Activated CD4-positive, alpha-beta T cell treated with anti-CD3 and anti-CD28 coated beads, Interleukin-2, amount 50 U/mL, for 16 hours (primary cell): ENCODE measurements at places on chromosomes 1 and 21.

GRCh38 chr21:25862596-25862995 is 127.8 kb downstream of the GABPA start:
- peak; percentile 51 for DNase-seq

DNA sequence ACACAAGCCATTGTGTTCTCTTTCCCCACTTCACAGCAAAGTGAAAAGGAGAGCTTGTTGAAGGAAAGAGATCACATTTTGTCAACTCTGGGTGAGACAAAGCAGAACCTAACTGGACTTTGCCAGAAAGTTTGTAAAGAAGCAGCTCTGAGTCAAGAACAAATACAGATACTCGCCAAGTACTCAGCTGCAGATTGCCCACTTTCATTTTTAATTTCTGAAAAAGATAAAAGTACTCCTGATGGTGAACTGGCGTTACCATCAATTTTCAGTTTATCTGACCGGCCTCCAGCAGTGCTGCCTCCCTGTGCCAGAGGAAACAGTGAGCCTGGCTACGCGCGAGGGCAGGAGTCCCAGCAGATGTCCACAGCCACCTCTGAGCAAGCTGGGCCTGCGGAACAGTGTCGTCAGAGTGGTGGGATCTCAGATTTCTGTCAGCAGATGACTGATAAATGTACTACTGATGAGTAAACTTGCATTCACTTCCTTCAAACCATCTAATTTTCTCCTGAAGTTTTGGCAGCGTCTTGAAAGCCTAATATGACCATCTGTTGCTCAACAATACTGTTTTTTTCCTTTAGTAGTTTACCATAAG is 43.7 kb downstream of the BACH1 start:
- DNase-seq = peak; percentile 86

- peak; percentile 50 for DNase-seq
Measured at GRCh38 chr1:102970496-102971078, 137.7 kb downstream of the COL11A1 start.

DNA sequence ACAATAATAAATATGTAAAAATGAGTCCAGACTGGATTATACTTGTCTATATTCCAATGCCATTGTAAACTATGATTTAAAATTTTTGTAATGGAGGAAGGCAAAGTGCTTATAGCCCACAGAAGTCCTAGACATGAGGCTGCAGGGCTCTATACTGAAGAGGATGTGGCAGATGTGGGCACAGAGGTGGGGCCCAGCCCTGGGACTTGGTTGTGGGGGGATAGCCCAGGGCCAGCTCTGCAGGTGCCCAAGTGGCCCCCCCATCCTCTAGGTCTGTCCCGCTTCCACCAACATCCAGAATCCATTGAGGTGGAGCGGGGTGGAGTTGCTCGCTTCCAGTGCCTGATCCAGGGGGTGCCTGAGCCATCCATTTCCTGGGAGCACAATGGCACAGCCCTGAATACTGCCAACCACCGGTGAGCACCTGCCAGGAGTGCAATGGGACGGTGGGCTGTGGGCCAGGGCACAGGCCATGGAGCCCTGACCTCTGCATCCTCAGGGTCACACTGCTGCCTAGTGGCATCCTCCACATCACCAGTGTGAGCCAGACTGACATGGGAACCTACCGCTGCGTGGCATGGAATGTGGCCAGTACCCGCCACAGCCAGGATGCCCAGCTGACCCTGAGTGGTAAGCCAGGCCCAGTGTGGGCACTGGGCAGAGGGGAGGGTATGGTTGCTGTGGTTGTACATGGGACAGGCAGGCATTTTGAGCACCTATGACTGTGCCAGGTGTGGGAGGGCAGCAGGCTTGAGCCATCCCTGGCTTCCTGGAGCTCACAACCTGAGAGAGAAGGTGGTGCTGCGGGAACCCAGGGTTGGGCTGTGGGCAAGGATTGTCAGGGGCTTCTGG is 21.0 kb downstream of the SLC27A3 start:
- DNase-seq = no peak

GRCh38 chr1:51518033-51518585 is 957 bp downstream of the EPS15 start:
- peak; percentile 65 for DNase-seq

- DNase-seq = no peak
Measured at GRCh38 chr1:3467096-3468036, 12.9 kb downstream of the ARHGEF16 start.

DNA sequence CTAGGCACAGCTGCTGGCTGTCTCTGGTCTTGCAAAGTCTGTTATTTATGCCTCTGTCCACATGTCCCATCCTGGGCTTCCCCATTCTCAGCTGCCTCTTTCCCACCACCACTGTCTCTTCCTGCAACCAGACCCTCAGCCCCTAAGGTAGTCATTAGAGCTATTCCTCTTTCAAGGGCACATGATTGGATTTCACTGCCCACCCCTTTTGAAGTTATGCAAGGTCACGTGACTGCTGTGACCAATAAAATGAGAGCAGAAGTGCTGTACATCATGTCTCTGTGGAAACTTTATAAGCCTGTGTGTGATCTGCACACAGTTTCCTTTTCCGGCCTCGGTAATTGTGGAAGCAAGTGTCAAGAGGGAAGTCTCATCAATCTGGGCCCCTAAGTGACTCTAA is 136.6 kb upstream of the HMGB4 start:
- no peak for DNase-seq

DNA sequence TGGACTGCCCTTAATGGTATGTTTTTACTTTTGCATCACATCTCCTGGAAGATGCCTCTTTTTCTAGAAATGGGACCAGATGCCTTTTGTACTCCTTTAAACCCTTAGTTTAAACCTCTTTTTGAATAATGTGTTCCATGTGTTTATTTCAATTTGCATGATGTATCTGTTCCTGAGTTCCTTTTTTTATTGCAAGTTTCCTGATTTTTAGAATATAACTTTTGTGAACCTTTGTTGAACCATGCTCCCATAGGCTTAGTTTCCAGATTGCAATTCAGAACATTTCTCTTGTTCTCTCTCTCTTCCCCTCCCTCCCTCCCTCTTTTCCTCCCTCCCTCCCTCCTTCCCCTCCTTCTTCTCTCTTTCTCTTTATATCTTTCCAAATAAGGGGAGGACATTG is 81.9 kb downstream of the RGL1 start:
- DNase-seq = no peak

- no peak for DNase-seq
Measured at GRCh38 chr1:91597215-91597614, 96.6 kb downstream of the CDC7 start.

- DNase-seq = peak; percentile 16
Measured at GRCh38 chr21:41610042-41610839, 102.3 kb upstream of the TMPRSS2 start.

GRCh38 chr1:100277866-100278265 is 11.8 kb downstream of the RTCA start:
- DNase-seq = no peak

GRCh38 chr1:44453798-44454349 is 48.8 kb downstream of the RNF220 start:
- DNase-seq = no peak

DNA sequence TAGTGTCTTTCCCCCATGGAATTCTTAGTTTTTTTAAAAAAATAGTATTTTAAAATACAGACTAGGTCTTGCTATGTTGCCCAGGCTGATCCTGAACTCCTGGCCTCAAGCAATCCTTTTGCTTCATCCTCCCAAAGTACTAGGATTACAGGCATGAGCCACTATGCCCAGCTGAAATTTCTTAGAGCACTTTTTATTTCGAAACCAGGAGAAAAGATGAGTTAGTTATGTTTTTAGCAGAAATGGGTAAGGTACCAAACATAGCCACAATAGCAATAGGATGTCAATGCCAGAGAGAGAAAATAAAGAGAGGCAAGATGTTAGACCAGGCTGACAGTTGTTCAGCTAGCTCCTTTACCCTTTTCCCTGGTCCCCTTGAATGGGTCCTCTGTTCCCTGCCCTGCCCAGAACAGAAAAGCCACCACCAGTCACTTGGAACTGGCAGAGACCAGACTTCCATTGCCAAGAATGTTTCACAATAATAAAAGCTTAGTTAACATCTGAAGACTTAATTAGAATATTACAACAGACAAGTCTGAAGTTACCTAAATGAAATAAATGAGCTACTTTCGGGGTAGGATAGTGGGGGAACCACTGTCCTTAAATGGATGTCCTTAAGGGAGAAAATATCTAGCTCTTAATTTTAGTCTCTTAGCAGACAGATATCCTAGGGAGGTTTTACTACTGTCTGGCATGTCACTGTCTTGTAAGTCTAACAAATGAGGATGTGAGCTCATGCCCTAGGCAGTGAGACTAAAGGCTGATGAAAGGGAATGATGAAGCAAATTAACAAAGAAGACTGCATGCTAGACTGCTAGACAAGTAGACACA is 54.3 kb downstream of the ABL2 start:
- DNase-seq = no peak

DNA sequence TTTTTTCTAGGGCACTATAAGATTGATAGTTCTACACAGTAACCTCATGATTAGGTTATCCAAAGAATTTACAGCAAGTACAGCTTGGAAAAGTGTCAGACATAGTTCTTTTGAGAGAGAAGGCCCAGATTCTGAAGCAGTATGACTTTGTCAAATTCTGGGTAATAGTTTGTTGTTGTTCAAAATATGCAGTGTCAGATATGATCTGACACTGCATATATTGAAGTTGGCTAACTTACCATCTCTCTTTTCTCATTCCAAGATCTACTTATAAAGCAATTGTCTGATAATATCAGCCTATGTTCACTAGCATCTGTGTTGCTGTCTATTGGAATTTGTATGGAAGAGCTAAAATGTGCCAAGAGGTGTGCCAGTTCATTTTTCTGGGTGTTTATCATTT is 160.1 kb downstream of the CTH start:
- no peak for DNase-seq

DNA sequence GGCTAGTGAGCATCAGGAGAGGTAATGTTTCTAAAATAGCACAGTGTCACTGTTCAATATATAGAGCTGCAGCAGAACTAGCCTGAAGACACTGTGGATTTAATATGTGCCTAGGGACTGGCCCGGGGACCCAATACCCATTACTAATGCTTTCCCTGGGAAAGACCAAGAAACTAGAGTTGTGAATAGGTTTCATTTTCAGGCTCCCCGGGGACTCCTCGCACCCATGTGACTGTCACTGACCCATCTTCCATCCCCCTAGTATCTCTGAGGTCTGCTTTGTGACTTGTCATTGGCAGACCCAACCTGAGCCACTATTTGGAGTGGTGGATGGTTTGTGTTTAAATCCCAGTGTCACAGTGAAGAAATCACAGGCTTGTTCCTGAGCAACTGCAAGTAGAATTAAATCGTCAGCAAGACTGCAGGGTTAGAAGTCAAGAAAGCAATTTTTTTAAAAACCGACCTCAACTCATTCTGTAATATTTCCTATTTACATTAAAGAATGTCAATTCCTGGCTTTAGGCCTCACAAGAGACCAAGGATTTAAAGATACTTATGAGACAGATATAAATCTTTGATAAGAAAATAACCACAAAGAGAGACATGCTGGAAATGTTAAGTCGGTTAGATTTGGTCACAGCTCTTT is 130.0 kb upstream of the TNR start:
- DNase-seq = no peak

DNA sequence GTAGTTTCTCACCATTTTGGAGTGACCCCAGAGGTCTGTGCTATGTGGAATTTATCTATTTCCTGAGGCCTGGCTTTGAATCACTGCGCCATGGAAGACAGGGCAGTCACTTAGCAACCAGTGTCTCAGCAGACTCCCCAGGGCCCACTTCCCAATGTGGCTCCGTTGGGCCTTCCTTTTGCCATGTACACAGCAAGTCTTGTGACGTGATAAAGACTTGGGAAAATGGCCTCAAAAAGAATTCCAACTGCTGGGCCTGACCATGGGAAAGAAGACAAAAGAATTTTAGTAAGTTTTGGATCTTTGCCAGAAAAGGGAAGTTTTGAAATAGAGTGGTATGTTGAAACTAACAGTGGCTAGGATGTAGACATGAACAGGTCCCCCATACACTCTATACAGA is 36.2 kb downstream of the TLR5 start:
- no peak for DNase-seq

GRCh38 chr21:40618191-40618973 is 228.6 kb downstream of the DSCAM start:
- no peak for DNase-seq

- no peak for DNase-seq
Measured at GRCh38 chr1:20087668-20088067, 17.7 kb downstream of the PLA2G5 start.

- no peak for DNase-seq
Measured at GRCh38 chr1:8718850-8719361, 98.5 kb downstream of the RERE start.

DNA sequence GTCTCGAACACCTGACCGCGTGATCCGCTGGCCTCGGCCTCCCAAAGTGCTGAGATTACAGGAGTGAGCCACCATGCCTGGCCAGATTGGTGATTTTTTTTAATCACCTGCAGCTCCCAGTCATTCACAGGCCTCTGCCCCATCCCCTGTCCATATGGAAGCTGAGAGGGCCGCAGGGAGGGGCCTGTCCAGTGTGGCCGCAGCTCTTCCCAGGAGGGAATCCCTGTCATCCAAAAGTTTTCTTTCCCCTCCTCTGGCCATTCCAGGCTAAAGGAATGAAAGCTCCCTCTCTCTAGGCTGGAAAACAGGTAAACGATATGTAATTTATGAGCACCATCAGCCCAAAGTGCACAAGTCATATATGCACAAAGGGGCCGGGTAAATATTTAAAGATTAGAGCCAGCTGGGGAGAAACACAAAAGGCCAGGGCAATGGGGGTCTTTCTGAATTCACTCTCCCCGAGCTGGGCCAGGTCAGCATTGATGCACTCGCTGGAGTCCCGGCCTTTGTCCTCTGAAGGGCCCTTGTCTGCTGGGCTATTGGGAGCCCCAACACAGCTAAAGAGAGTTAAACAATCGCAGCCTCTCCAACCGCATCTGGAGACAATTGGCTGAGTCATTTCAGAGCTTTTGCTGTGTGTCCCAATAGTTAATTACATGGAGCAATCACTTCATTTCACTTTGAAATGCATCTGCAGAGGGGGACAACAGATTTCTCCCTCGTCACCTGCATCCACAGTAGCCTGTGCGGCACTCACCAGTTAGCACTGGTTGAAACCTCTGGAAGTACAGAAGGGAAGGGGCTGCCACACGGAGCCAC is 3.8 kb upstream of the HES3 start:
- no peak for DNase-seq

DNA sequence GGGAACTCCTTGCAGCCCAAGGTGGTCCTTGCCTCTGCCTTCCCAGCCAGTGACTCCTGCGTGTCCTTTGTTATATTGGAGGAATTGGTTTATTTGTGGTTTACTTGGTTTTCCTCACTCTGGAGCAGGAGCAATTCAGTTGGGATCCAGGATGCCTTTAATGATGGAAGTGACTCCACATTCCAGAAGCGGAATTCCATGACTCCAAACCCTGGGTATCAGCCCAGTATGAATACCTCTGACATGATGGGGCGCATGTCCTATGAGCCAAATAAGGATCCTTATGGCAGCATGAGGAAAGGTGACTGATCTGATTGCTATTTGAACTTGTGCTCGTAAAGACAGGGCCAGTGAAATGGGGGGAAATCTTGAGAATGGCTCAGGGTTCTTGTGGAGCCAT is 15.1 kb upstream of the PIGV start:
- no peak for DNase-seq

DNA sequence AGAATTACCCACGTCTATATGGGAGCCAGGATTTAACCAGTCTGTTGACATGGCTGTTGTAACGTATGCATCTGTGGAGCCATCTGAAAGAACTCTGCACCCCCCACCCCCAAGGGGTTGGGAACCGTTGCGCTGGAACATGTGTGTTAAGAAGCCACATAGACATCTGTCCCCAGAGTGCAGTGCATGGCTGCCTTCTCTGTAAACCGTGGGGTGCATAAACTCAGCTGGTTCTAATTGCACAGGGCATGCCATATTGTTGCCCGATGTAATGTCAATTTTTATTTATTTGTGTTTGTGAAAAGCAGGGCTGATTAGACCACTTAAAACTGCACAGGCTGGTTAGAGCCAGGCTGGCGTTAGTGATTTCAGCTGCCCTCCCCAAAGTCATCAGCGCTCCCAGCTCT is 70.1 kb upstream of the ROR1 start:
- no peak for DNase-seq
